Endothelial cell (in vitro differentiated cells): ENCODE measurements at places on chromosomes 7 and 10.

DNA sequence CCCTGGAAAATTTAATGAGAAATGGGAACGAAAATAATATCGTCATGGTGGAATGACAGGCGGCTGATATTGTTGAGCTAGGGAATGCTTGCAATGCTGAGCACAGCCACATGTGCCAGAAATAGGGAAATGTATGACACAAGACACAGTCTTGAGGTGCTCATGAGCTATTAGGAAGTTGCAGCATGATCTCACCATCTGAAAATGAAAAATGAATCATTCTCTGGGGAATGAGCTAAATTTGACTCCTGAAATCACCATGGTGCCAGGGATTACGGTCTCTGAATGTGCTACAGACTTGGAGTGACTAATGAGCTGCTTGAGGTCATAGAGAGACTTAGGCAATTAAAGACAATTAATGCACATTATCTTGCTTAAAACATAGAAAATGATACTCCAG is 845.0 kb downstream of the CNTNAP2 start:
- DNase-seq = no peak

- DNase-seq = no peak
These were observed 64.5 kb downstream of the HIF1AN start for GRCh38 chr10:100600218-100600617.

GRCh38 chr10:88918191-88918905 is 34.2 kb downstream of the ACTA2 start:
- no peak for DNase-seq

GRCh38 chr7:36217961-36218284 is 64.9 kb downstream of the EEPD1 start:
- no peak for DNase-seq

- DNase-seq = no peak
These were observed 117.9 kb upstream of the COL1A2 start for GRCh38 chr7:94276795-94277194.

- no peak for DNase-seq
These were observed 244.1 kb downstream of the FRMD4A start for GRCh38 chr10:14086596-14086995.
